ENCODE measurements at places on chromosomes 3 and 15.

DNA sequence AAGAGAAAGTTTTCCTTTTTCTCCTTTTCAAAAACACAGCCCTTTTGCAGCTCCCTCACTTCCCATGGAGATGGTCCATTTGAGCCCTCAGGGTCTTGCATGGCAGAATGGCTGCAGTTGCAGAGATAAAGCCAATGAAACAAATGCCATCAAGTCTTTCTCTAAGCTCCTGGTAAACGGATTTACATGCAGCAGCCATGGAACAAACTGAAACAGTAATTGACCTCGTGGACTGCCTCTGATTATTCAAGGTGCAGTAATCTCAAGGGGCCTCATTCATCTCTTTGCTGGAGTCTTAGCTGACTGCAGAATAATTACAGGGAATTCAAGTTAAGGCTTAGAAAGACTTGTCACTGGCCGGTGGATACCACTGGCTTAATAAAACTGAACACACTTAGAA, 125.1 kb downstream of the SQOR start:
- no peak for DNase-seq

- DNase-seq = no peak
These were observed 76.3 kb downstream of the RAB11A start for GRCh38 chr15:65945616-65946015.

DNA sequence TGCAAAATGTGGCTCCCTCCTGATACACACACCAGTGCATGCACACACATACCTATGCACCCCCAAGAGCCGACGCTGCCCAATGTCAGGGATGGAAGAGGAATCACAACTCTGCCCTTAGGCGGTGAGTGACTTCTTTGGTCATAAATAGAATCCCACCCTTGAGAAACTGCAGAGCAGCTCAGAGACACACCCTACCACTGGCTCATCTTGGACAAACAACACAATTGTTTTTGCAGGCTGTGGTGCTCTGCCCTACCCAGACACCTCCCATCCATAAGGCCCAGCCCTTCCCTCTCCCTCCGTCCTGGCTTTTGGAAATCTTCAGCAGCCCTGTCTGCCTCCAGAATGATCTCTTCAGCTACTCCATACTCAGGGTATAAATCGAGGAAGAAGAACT, 73.8 kb upstream of the HRH1 start:
- no peak for DNase-seq

DNA sequence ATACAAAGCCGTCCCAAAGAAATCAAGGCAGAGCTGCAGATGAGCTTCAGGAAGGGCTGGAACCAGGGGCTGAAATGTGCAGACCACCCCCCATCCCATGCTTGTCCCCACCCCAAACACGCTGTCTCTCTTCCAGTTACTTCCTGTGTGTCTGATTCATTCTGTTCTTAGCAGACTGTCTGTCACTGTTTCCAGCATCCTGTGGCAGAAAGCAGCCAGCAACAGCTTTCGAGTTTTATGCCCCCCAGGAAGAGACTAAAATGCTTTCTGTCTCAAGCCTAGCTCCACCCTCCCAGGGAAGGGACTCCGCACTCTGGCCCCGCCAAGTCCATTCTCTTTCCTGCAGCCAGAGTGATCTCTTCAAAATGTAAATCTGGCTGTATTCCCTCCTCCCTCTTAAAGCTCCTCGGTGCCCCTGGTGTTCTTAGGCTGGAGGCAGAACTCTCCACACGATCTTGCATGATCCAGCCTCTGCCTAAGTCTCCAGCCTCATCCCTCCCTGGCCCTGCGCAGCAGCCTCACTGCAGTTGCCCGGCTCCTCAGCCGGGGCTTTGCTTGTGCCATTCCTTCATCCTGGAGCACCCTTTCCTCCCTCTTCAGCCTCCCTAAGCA, 41.5 kb downstream of the HRH1 start:
- DNase-seq = no peak

- DNase-seq = no peak
These were observed 41.8 kb upstream of the TPM1 start for GRCh38 chr15:63000706-63001105.

GRCh38 chr3:140316868-140317400, 360.9 kb upstream of the TRIM42 start:
- DNase-seq = no peak

GRCh38 chr3:71510510-71510909, 73.0 kb downstream of the FOXP1 start:
- no peak for DNase-seq

GRCh38 chr3:81581966-81582599, 179.4 kb downstream of the GBE1 start:
- DNase-seq = no peak

DNA sequence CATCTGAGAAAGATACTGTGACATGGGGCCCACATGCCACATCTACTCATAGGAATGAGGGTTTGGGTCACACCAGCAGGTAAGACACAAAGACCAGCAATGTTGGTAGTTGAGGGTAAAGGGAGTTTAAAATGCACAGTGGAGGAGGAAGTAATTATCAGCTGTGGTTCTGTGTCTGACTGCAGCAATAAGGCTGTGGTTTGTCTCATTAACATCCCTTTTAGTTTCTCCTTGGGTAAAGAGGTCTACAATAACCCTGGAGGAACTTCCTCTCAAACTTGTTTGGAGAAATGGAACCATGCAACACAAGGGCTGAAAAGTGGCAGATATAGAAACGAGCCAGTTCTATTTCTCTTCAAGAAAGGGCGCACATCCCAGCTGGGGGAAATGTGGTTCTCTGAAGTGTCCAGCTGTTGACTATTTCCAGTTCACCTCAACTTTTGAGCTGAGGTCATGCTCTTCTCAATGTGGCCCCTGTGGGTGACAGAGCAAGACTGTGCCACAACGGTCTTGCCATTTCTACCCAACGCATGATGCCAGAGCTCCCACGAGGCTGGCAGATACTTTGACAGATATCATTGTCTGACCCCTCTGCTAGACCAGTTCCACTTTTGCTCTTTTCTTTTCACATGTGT, 234.3 kb downstream of the SQOR start:
- DNase-seq = no peak

DNA sequence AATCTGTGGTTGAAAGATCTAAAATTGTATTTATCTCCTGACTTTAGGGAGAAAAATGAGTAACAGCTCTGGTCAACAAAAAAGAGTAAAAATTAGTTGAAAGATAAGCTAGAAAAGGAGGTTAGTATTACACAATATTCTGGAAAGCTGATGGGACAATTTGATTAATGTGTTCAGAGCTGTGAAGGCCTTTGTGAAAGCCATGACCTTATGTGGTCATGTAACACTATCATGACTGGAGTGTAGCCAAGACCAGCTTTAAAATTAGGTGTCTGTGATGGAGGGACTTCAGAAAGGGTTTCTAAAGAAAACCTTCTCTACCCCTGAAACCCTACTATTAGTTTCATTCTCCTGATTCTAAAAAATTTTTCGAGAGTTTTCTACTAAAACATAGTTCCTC, 127.2 kb downstream of the NFKBIZ start:
- no peak for DNase-seq

- no peak for DNase-seq
These were observed 19.4 kb upstream of the SKOR1 start for GRCh38 chr15:67805666-67806516.

DNA sequence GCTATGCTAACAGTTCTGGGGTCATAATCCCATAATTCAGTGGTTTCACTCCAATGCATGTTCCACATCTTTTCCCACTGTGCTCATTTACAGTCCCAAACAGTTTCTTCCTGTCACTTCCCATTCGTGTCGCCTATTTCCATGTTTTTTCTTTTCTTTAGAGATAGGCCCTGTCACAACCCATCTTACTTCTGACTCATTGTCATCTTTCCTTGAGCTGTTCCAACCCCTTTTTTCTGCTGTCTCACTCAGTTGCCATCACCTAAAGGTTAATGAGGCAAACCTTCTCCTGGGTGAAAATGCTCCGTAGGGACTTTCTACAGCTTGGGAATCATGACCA, 814.5 kb downstream of the VGLL3 start:
- no peak for DNase-seq

DNA sequence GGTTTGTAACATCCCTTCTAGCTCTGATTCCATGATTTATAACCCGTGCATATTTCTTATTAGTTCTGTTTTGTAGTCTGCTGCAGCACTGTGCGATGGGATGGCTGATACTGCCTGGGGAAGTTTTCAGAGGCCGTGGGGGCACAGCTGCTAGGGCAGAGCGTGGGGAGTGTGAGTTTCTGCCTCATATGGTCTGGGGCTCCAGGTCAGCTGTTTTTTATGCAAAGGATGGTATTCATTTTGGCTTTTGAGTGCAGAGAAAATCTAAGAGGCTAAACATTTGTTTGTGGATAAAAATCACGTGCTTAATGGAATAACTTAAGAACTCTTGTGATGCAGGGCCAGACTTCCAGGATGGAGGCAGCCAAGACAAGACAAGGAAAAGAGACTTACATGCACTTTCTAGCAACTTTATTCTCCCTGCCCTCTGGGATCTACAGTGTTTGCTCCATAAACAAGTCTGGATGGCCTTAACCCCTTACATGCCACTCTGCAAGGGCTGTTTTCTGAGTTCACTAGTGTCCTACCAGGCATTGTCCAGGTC, 45.5 kb upstream of the CFAP161 start:
- DNase-seq = no peak

DNA sequence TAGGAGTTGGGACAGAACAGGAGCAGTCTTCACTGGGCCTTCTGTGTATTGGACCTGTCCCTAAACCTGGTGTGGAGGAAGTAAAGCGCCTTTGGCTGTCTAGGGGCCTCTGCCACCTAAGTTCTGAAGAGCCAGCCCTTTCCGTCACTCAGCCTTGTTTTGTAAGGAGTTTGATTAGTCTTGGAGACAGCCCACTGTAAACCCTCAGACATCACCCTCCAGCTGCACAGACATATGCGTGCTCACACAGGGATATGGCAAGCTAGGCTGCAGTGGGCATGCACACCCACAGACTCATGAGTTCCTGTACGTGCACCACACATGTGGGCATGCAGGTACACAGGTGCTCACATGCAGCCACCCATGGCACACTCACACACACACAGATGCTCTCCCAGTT, 5.2 kb downstream of the PRKCD start:
- DNase-seq = no peak

DNA sequence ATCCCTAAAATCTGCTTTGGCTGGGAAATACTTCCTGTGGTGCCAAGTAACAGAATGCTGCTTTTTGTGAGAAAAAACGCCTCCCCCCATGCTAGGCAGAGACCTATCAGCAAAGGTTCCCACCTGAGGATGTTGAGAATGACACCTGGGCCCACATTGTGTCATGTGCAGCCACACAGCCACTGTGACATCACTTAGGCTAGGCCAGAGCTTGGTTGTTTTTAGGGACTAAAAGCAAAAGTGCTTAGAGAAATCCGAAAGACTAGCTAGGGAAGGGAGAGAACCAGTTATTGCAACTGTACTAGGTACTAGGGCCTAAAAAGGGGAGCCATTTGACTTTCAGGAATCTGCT, 6.2 kb downstream of the ZDHHC3 start:
- no peak for DNase-seq

DNA sequence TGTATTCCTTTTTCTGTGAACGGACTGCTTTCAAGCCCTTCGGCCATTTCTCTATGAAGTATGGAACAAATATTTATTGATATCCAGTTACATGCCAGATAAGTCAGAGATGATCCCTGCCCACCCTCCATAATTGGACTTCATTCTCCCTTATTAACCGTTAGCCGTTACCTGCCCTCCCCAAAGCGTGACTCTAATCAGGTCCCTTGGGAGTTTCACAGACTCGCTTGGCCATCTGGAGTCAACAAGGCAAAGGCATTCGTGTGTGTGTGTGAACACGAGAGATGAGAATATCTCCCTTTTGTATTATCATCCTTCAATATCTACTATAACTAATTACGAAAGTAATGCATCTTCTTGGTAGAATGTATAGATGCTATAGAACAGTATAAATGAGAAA, 314.5 kb downstream of the TLE3 start:
- peak; percentile 33 for DNase-seq

- DNase-seq = no peak
These were observed 12.8 kb downstream of the ITPR1 start for GRCh38 chr3:4505688-4506558.

GRCh38 chr15:71115567-71116351, 488 bp downstream of the THSD4 start:
- no peak for DNase-seq

DNA sequence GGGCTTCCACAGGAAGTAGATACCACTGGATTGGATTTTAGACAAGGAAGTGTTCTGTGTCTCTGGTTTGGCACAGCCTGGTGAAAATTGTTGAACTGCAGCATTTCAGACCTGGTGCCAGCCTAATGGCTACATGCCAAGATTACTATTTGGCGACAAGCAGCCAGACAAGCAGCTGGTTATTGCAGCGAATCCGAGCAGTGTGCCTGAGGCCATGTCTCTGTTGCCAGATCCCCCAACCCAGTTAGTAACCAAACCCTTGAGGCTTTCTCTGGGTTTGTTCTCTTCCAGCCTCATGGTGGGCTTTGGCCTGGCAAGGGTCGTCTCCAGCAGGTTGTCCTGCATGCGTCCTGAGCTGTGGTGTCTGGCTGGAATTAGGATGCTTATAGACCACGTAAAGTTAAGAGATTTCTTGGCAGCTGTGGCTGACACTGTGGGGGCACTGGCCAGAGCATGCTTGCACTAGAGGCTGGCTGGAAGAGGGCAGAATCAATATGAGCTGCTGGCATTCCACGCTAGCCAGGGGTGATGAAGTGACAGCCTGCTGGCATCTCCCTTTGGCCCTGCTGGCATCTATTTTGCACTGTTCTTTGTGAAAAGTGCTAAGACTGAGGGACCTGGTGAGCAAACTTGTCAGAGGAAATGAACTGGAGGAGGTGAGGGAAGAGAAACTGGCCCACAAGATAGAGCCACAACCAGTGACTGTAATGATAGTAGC, 172.6 kb downstream of the RBMS3 start:
- DNase-seq = peak; percentile 68

GRCh38 chr3:149340310-149340933, 7.0 kb upstream of the TM4SF18 start:
- peak; percentile 52 for DNase-seq

DNA sequence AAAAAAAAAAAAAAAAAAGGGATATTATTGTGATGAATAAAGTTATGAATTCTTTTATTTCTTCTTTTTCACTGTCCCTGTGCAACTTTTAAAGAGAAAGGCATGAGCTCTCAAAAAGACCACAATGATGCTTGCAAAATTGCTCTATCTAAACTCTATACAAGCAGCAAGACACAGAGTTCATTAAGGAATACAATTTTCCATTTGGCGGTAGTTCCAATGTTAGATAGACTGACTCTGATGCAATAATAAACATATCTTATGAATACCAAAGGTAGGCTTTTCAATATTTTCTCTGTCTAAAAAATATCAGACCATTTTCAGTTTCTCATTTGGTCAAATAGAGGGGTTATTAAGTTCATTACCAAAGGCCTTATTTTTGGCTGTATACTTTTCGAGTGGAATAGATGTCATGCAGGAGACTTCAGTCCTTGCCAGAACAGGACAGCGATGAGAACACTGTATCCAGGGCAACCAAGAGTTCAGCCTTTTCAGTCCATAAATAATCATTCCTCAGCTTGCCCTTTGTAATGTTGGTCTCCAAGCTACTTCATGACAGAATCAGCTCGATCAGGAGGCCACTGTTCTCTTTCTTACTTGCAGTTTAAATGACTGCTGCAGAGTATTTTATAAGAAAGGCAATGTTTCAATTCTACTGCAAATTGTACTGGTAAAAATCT, 162.9 kb upstream of the FAM3D start:
- no peak for DNase-seq

GRCh38 chr3:47283193-47283537, 421 bp downstream of the KLHL18 start:
- DNase-seq = no peak

- no peak for DNase-seq
These were observed 42.5 kb upstream of the ABHD10 start for GRCh38 chr3:111936191-111936841.
